ENCODE measurements at places on chromosomes 16 and 17.
A peak's percentile ranks its signal among the peaks of the same experiment; 100 is the strongest.

DNA sequence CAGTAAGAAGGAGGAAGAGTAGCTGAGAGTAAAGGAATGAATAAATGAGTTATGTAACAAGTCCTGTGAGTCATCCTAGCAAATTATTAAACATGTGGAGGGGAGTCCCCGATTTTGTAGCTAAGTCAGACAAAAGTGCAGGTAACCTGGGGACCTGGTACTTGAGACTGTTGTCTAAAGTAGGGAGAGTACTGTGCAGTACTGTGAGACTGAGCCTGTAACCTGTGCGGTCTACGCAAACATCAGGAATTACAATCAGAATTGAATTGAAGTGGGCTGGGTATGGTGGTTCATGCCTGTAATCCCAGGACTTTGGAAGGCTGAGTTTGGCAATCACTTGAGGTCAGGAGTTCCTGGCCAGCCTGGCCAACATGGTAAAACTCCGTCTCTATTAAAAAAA, 35.7 kb downstream of the IKZF3 start:
- no peak for DNase-seq

DNA sequence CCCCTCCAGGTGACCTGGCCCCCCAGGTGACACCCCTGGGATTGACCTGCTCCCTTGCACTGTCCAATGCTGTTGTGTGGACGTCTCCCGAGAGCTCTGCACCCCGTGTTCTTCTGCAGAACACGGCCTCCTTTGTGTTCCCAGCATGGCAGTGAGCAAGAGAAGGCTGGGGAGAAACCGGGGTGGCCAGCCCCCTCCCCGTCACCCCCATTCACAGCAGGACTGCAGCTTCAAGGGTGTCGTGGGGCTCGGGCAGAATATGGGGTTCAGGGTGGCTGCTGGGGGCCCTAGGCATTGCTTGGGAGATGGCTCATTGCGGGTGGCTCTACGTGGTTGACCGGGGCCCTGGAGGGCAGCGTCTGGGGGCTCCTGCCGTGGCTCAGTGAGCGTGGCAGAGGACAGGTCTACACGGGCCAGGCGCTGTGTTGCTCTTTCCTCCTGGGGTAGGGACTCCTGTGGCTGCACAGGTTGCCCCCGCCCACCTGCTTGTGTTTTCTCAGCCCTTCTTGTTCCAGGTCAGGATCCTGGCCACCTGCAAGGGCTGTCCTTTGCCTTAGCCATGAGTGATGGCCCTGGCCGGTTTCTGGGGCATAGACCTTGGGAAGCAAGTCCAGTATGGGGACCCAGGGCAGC, 12.5 kb downstream of the GSE1 start:
- no peak for DNase-seq

DNA sequence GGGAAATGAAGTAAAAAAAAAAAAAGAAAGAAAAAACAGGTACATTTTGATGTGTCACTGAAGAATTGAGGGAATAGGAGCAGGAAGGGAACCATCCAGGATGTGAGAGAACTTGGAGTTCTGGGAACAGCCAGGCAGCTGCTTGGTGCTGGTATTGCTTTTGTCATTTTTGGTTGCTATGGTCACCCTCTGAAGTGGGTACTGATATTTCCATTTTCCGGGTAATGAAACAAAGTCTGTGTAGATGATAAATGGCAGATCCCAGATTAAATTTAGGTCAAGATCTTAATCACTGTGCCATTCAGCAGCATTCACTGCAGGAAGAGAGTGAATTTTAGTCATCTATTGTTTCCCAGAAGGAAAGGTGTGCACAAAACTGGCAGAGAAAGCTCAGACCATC, 93.6 kb downstream of the ABCA8 start:
- no peak for DNase-seq

- no peak for DNase-seq
Measured at GRCh38 chr17:55330344-55330933, 65.7 kb downstream of the HLF start.

- no peak for DNase-seq
Measured at GRCh38 chr17:29836643-29837042, 93.4 kb downstream of the SSH2 start.

DNA sequence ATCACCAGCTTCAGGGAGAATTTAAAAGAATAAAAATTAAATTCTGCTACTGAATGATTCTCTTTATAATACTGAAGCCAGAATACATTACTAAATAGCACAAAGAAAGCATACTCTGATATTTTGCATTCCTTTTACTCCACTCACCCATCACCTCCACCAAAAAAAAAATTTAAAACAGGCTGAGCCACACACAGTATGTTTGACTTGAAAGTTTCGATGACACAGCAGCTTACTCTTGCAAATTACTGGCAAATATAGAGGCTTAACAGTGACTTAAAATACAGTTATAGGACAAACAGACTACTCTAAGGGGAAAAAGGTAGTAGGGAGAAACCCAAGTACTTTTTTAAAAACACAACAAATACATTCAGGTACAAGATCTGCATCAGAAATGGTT, 39.2 kb downstream of the GPATCH8 start:
- peak; percentile 24 for DNase-seq

DNA sequence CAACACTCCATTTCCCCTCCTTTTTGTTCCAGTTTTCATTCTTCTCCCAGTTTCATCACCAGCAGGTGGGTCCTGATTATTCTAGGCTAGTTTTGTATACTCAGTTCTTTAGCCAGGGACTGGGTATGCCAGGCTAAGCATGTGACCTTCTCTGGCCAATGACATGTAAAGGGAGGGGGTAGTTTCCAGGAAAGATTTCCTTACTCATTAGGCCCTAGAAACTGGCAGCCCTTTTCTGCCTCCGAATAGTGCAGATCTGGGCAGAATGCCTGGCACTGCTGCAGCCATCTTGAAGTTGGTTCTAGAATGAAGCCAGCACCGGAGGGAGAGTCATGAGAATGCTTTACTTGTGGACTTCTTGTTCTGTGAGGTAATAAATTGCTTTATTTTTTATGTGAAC, 126.9 kb upstream of the AXIN2 start:
- no peak for DNase-seq

- peak; percentile 76 for DNase-seq
Measured at GRCh38 chr16:66705790-66706505, 9.4 kb upstream of the CMTM4 start.

DNA sequence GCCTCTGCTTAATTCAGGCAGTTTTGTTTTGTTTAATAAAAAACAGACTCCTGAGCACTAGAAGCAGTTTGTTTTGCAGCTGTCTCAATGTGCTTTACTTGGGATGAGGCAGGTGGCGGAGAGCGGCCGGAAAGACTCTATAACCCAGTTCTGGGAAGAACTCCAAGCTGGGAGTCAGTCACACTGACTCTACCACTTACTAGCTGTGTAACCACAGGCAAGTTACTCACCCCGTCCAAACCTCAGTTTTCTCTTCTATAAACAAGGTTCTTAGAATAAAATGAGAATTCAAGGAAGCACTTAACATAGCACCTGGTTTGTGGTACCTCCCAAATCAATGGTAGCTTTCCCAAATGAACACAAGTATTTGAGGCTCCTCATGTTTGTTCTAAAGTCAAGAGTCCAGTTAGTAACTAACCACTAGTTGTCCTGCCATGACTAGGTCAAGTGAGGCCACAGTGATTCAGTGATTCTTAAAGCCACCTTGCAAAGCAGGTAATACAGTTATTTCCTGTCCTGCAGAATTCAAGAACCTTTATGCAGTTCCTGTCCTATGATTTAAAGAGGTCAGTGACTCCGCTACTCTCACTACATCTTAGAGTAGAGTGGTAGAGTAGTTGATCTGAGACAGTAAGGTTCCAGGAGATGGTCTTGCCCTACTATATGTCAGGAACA, 2.7 kb downstream of the TXNDC17 start:
- no peak for DNase-seq

- no peak for DNase-seq
Measured at GRCh38 chr17:14245629-14246028, 9.0 kb upstream of the CDRT15 start.

DNA sequence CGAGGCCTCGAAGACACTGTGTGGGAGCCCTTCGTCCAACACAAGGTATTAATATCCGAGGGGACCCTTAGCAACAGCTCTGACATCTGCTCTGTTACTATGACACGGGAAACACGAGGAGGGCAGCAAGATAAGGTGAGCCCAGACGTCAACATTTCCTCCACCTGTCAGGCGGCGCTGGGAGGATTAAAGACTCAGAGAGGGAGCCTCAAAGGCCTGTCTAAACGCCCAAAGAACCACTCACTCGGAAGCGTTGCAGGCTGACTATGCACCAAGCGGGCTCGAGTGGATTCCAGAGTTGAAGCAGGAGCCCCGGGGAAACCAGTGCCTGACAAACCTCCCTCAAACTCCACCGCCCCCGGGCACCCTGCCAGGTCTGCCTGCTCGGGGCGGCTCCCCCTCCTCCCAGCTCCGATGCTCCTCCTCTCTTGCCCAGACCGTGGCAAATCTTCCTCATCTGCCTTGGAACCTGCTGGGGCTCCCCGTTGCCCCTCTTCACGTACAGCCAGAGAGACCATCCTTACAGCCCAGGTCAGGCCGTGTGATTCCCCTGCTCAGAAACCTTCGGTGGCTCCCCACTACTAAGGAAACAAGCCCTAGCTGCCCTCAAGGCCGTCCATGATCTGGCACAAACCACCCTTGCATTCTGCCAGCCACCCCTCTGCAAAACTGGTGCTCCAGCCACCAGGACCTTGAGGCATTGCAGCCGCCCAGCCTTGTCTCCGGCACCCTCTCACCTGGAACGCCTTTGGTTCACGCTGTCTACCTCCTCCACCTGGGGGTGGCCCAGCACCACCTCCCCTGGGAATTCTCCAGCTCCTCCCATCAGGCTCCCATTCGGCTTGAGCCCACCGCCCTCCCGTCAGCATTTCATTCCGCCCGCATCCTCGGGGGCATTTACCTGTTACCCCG, 16.2 kb downstream of the RPH3AL start:
- peak; percentile 50 for DNase-seq

DNA sequence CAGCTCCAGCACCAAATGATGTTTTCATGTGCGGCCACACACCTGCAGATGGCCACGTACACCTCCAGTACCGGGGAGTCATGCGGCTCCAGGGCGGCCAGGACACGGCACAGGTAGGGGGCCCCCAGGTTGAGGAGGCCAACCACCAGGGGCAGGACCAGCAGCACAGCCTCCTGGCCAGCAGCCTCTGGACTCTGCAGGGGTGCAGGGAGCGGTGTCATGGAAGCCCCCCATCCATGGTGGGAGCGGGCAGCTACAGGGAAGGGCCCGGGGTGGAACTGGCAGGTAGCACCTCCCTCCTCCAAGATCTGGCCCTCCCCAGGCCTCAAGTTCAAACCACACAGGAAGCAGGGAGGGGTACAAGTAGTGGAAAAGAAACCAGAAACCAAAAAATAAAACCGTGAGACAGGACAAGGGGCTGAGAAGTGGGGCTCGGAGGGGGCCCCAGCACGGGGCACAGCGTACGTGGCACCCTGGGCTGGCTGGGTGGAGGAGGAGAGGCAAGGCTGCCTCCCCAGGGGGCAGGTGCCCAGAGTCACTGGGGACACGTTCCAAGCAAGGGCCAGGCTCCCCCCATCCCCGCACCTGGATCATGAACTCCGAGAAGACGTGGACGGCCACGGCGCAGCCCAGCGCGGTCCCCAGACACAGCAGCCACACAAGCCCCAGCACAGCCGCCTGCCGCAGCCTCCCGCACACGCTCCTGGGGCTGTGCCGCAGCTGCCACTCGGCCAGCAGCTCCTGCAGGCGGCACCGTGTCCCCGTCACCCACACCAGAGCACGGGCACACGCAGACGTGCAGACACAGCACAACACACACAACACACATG, 7.4 kb downstream of the TMC6 start:
- DNase-seq = no peak

All from AG20443 (cell line).